ENCODE measurements at places on chromosomes 13 and 19.
A peak's percentile ranks its signal among the peaks of the same experiment; 100 is the strongest.

- DNase-seq = no peak
Measured at GRCh38 chr13:99314640-99315176, 7.5 kb upstream of the GPR183 start.

DNA sequence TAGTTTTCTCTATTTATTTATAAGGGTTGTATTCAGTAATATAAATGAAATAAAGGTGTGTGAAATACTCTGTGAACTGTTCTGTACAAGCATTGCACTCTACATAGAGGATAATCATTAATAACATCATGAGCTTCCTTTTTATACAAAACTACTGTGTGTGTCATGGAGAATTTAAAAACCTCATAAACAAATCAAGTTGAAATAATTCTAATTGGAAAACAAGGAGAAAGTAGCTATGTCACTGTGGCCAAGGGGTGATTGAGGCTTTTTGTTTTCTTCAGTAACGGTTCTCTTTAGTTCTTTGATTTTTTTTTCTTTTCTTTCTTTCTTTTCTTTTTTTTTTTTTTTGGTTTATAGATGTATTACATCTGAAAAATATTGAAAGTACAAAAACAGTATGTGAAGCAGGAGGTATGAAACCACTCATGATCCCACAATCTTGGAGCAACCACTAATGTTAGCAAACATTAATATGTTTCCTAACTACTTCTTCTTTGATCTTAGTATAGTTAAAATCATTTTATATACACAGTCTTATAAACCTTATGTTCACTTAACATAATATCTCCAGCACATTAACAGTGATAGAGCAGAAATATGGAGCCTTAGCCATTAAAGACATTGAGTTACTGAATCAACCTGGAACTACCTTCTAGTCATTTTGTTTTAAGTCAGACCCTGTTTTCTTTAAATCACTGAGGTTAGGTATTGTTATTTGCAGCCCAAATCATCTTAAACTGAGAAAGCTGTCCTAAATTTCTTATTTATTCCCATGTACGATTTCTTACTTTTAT is 45.4 kb downstream of the WDFY2 start:
- DNase-seq = no peak

DNA sequence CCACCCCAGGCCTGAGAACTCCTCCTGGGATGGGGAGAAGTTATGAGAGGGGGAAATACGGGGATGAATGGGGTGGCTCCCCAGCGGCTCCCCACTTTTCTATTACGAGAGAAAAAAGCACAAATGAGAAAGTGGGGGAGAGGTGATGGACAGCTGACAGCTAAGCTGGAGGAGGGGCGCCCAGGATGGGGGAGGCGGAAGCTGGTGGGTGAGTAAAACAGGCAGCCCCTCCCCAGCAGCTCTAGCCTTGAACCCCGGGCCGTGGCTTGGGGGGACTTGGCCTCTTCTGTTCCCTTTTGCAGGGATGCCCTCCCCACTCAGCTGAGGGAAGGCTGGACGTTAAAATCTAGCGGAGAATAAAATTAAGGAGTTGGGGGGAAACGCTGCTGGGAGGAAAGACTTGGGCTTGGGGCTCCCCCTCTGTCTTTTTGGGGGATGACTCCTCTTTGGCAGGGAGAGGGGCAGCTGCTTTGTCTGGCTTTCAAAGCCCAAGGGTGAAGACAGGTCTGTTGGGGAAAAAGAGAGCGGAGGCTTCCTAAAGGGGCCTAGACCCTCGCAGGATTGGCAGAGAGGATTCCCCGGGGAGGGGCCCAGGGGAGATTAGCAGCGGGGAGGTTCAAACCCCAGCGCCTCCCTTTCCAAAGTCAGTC is 1.4 kb upstream of the SAMD1 start:
- no peak for DNase-seq

DNA sequence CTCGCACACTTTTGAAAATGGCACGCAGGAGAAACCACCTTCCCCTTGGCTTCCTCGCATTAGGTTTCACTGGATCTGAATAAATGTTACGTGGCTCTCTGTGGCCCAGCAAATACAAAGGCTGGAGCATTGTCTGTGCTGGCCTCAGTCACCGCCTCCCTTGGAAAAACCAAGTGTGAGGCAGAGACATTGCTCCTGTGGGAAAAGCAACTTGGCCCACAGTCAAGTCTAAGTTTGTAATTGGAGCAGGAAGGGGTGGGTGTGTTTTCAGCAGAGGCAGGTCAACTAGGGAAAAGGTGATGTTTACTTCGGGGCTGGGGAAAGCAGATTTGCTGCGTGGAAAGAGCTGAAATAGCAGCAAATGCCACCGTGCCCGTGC is 101.6 kb downstream of the IRS2 start:
- peak; percentile 54 for DNase-seq

DNA sequence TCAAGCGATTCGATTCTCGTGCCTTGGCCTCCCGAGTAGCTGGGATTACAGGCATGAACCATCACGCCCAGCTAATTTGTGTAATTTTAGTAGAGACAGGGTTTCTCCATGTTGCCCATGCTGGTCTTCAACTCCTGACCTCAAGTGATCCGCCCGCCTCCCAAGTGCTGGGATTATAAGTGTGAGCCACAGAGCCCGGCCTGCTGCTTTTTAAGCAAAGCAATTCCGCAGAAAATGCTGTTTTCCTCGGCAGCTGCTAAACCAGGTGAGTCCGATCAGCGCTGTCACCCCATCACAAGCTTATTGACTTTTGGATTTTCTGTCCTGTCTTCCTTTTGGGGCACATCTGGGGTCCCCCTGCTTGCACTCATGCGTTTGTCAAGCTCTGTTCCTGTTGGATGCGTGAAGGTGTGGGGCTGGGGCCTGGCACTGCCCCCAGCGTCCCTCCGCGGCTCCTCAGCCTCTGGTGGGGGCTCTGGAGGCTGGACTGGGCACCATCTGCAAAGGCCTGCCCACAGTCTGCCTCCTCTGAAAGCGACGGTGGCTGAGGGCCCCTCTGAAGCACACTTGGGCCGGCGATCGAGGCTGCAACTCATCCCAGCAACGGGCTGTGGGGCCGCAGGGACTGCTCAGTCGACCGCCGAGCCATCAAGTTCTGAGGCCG is 25.7 kb downstream of the CEBPG start:
- DNase-seq = peak; percentile 12

DNA sequence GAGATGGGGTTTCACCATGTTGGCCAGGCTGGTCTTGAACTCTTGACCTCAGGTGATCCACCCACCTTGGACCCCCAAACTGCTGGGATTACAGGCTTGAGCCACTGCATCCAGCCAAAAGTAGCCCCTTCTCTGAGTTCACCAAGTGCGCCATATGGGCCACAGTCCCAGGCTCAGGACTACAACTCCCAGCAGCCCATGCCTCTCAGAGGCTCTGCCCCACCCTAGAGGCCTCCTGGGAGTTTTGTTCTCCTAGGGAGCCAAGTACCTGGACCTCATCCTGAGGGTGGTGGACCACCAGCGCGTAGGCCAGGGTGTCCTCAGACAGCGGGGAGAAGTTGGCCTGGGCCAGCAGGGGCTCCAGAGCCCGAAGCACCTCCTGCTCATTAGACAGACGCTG is 18.8 kb downstream of the TMEM143 start:
- DNase-seq = no peak

- DNase-seq = peak; percentile 60
Measured at GRCh38 chr19:1019980-1020867, 699 bp downstream of the TMEM259 start.

- DNase-seq = peak; percentile 90
Measured at GRCh38 chr19:1245494-1246264, 2.7 kb upstream of the MIDN start.

- no peak for DNase-seq
Measured at GRCh38 chr13:112012705-112013085, 54.3 kb upstream of the SOX1 start.

- DNase-seq = no peak
Measured at GRCh38 chr19:55099557-55100506, 17.6 kb downstream of the PPP1R12C start.

DNA sequence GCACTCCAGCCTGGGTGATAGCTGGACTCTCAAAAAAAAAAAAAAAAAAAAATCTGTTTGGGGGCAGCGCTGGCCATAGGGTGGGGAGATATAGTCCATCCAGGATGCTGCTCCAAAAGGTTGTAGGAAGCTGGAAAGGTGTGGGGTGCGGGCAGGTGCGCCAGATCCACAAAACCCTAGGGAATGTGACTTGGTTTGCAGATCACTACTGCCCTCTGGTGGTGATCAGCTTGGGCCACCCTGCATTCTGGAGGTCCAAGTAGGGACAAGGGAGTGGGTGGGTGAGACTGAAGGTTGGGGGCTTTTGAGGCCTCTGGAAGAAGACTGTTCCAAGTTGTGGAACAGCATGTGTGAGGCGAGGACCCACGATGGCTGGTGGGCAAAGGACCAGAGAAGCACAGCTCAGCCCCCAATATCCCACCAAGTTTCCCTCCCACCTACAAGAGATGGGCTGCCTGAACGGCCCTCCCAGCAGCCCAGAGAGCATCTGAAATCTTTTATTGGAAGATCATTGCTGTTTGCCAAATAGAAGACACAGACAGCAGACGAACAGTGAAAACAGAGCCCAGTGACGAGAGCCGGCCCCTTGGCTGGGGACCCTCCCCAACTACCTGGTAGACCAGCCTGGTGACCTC is 10.4 kb upstream of the TYK2 start:
- DNase-seq = peak; percentile 68

- DNase-seq = no peak
Measured at GRCh38 chr13:77831866-77832265, 86.8 kb downstream of the EDNRB start.

DNA sequence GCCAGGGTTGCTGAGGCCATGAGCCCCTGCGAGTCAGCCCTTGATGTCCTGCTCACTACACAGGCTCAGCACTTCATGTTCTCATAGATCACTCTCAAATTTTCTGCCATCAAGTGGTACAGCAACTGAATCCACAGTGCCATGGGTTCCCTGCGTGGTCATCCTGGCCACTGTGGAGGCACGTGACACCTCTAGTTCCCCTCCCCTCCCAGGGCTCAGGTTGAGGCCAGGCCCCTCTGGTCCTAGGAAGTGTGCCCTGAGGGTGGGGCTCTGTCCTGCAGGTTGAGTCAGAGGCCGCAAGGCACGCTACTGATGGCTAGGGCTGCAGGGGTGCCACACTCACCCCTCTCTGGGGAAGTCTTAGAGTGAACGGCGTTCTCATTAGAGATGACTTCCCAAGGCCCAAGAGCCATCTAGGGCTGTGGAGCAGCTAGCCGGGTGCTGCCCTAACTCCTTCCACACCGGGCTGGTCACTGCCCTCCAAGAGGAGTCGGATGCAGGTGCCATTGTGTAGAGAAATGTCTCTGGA is 39.8 kb upstream of the TPM4 start:
- DNase-seq = no peak

- DNase-seq = no peak
Measured at GRCh38 chr13:79736356-79736755, 255.4 kb downstream of the NDFIP2 start.

DNA sequence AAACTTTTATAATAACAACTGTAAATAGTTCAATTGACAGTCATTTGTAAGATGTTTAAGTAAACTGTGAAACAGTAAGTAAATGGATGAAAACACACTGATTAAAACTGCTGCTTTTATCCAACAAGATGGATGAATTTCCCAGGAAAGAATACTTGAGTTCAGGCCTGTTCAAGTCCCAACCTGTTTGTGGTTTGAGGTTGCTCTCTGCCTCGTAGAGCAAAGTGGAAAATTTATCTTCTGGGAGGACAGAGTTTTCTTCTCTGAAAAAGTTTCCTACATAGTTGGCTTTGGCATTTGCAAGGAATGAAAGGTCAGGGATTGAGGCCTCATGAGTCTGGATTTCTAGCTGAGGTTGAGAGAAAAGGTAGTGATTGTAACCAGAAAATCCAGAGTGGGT is 15.2 kb upstream of the ZNF543 start:
- no peak for DNase-seq

- DNase-seq = no peak
Measured at GRCh38 chr19:15300533-15301197, 31.7 kb downstream of the BRD4 start.

GRCh38 chr13:109665781-109666249 is 120.6 kb downstream of the IRS2 start:
- no peak for DNase-seq

- no peak for DNase-seq
Measured at GRCh38 chr19:12834976-12835757, 788 bp upstream of the RTBDN start.

GRCh38 chr19:5534787-5535586 is 32.8 kb downstream of the TINCR start:
- no peak for DNase-seq

DNA sequence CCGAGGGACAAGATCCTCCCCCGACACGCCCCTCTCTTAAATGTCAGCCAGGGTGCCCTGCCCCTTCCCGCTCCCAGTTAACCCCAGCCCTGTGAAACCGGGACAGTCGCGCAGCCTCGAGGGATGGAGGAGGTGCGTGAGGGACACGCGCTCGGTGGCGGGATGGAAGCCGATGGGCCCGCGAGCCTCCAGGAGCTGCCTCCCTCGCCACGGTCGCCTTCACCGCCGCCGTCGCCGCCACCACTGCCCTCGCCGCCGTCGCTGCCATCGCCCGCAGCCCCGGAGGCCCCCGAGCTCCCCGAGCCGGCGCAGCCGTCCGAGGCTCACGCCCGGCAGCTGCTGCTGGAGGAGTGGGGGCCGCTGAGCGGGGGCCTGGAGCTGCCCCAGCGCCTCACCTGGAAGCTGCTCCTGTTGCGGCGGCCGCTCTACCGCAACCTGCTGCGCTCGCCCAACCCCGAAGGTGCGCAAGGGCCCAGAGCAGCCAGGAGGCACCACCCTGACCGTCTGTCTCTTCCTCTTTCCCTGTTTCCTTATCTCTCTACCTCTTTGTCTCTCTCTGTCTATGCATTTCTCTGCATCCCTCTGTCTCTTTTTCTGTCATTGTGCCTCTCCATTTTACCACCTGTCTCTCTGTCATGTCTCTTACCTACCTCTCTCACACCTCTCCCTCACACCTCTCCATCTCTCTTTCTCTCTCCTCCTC is at the start of gene NCCRP1:
Gene NCCRP1, plus strand, starts transcription at position 105 of the 703 bp plus-strand sequence. Its CDS starts 19 bp downstream, at position 124.
- DNase-seq = no peak

DNA sequence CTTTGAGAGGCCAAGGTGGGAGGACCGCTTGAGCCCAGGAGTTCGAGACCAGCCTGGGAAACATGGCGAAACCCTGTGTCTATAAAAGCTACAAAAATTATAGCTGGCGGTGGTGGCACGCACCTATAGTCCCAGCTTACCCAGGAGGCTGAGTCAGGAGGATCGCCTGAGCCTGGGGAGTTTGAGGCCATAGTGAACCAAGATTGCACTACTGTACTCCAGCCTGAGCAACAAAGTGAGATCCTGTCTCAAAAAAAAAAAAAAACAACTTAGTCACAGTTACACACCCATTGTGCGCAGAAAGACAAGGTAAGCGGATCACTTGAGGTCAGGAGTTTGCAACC is 728 bp upstream of the DENND1C start:
- DNase-seq = no peak

DNA sequence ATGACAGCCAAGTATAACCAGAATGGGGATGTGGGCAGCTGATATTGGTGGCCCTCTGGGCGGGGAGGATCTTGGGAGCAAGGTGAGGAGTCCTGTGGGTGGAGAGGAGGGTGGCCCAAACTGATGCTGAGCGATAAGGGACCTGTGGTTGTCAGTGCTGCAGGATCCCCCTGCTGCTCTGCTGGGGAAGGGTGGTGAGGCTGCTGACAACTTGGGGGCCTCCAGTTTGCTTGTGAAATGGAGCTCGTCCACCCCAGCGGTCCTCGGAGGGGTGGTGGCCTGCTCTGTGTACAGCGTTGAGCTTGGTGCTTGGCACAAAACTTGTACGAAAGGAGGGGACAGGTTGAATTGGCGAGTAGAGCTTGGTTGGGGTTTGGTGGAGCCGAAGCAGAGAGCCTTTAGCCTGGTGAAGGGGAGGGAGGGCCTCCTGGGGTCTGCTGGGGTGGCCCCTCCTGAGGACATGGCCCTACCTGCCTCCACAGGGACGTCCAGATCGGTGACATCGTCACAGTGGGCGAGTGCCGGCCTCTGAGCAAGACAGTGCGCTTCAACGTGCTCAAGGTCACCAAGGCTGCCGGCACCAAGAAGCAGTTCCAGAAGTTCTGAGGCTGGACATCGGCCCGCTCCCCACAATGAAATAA is 2.9 kb downstream of the RPS11 start:
- DNase-seq = no peak

All from ovary (tissue), 10 donors.